Forelimb muscle (tissue), 1 donor: ENCODE measurements at places on chromosomes 2 and 18.

GRCh38 chr2:217937446-217937845 is 65.3 kb downstream of the TNS1 start:
- DNase-seq = no peak

DNA sequence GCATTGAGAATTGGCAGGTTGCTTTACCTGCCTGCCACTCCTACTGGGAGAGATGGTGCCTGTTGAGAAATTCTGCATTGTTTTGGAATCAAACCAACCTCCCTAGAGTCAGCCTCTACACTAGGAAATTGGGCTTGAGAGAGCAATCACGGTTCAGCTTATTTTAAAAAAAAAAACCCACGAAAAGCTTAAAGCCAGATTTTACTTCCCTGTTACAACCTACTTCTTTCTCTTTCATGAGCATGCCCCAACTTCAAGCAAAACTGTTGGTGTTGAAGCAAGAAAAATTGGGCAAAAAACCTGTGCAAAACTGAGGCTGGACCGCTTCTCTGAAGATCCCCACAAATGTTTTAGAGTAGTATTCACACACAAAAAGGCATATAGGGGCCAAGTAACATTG is 134.6 kb upstream of the ZEB2 start:
- no peak for DNase-seq

- no peak for DNase-seq
Measured at GRCh38 chr2:241002275-241003046, 4.0 kb downstream of the SNED1 start.

DNA sequence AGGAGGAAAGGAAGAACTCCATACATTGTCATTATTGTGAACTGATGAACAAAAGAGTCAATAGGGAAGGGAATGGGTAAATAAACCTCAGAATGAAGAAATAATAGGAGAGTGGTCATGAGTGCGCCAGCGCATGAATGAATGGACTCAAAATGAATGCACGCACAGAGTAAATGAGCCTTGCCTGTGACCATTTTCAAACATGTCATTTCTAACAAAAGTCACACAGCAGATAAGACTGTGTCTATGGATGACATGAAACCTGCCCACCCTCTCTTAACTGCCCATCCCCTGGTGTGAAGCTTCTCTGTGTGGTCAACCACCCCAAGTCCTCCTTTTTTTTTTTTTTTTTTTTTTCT is 121.1 kb upstream of the TEX51 start:
- no peak for DNase-seq

DNA sequence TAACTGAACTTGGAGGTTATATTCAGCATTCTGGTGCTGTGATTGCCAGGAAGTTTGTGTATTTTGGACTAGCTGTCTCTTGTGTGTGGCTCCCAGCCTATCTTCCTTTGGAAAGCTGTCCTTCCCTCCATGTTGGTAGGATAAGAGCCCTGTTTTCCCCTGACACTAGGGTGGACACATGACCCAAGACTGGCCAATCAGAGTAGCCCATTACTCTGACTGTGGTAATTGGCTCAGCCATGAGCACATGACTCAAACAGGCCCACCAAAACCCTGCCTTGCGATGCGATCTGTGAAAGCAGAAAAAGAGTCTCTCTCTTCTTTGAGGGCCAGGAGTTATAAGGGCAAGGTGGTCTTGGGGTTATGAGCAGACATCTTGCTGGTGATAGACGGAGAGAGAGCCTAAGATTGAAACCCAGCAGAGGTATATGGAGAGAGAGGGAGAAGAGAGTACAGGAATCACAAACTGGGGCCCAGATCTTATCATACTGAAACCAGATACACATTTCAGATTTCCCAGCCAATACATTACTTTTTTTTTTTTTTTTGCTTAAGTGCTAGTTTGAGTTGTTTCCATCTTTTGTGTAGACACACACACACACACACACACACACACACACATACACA is 45.3 kb upstream of the SERPINE2 start:
- DNase-seq = no peak

DNA sequence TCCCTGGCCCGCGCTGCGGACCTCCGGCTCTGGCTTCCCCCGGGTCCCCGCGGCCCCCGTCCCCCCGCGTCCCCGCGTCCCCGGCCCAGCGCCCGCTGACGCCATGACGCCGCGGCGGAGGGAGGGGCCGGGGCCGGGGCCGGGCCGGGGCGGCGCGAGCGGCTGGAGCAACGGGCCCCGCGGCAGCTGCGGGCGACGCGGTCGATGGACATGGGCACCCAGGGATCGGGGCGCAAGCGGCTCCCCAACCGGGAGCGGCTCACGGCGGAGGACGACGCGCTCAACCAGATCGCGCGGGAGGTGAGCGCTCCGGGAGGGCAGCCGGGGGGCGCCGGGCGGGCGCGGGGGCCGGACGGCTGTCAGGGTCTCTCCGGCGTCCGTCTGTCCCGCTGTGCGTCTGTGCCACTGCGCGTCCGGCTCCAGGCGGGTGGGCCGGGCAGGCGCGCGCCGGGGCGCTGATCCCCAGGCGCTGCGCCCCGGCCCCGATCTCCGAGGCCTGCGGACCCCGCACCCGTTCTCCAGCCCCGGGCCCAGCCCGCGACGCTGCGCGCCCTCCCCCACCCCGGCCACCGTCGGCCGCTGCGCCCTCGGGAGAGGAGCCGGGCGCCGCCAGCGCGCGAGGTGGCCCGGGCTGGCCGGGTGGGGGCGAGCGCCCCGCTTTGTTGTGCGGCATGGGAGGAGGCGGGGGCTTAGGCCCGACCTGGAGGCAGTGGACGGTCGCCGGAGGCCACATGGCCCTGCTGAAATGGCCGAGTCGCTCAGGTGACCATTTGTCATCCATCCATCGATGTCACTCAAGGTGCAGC is at the start of gene LRRFIP1:
Gene LRRFIP1 (plus strand): TSS at position 147 of the 806 bp plus-strand sequence. CDS start 58 bp downstream, at position 205.
- DNase-seq = no peak

- no peak for DNase-seq
Measured at GRCh38 chr2:213016166-213016983, 135.0 kb downstream of the IKZF2 start.

GRCh38 chr18:12645751-12646203 is 12.1 kb downstream of the SPIRE1 start:
- DNase-seq = no peak

DNA sequence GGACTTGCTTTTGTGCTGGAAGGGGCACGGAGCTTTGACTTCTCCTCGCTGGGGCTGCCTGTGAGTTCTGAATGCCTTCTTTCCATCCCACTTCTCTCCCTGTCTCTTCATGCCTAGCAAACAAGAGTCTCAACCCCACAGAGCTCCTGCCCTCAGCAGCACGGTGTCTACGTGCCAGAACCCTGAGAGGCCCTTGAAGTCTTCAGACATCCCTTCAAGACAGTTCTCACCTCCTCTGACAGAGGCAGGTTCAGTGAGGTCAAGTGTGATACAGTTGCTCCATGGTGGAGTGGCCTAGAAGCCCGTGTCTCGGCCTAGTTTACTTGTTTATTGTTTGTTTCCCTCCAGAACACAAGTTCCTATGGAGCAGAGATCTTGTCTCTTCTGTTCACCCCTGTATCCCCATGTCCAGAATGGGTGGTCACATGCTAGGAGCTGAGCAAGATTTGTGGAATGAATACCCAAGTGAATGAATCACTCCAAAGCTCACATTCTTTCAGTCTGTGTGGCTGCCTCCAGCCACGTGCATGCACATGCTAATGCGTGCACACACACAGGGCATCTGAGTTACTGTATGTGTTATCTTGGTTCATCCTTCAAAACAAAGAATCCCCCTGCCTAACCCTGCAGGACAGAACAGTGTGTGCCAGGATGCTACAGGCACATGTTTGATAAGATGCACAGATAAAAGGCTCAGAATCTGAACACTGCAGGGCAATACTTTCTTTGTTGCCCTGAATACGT is 391.6 kb downstream of the NBAS start:
- DNase-seq = no peak
